ENCODE measurements at places on chromosomes 11 and 22. TPM values are rescaled to one million over a fixed set of nuclear protein-coding genes. Genes with fewer than 3 reads are reported as not detected.

Gene OR8D4
- 0.04 TPM for total RNA-seq

Gene C1QTNF4
- 0.11 TPM for total RNA-seq

Gene RFPL1
- total RNA-seq = not detected

Gene CRYAB
- 0.33 TPM for total RNA-seq

Gene CLDN5
- 360 TPM for total RNA-seq

Gene TEX12
- not detected for total RNA-seq

Gene BATF2
- 1.1 TPM for total RNA-seq

Gene IL10RA
- under 0.01 TPM for total RNA-seq

Measured in pulmonary artery endothelial cell (primary cell).